ENCODE measurements at places on chromosomes 4 and X.

- DNase-seq, result no peak
These were observed 81.7 kb downstream of the RELL1 start for GRCh38 chr4:37604461-37604860.

- DNase-seq, result no peak
These were observed 77.9 kb downstream of the EFHC2 start for GRCh38 chrX:44265559-44265958.

GRCh38 chrX:9141496-9141895, 107.6 kb upstream of the FAM9B start:
- DNase-seq, result no peak

- DNase-seq, result no peak
These were observed 202.6 kb downstream of the TMA16 start for GRCh38 chr4:163697121-163697520.

GRCh38 chrX:44621078-44621477, 78.4 kb upstream of the FUNDC1 start:
- no peak for DNase-seq

GRCh38 chr4:86974551-86974994, 39.8 kb downstream of the AFF1 start:
- DNase-seq, result no peak

DNA sequence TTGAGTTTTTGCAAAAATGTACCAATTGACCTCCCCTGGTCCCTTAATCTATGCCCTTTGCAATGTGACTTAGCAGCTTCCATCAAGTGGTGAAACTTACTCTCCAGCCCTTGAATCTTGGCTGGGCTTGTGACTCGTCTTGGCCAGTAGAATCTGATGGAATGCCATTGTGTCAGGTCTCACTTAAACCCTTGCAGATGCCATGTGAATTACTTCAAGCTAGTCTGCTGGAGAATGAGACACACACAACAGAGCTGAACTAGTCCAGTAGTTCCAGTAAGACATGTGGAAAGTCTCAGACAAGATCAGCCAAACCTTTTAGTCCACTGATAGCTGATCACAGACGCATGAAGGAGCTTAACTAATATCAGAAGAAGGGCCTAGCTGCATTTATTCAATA, 567.8 kb upstream of the CPEB2 start:
- no peak for DNase-seq

DNA sequence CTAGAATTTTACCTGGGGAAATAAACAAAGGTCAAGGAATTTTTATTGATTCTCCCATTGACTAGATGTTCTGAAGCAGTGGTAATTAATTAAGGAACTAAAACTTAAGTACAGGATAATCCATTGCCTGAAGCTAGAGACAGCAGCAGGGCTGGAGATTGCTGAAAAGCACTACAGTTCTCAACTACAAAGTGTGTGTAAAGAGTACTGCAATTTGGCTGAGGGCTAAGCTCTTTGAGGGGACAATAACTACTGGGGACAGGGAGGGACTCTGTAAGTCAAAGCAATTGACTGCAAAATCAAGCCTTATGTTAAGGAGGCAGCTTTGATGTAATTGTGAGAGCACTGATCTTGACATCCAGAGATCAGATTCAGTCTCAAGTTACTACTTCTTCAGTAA, 260.4 kb downstream of the GALNTL6 start:
- DNase-seq, result no peak

GRCh38 chrX:138748480-138748879, 37.0 kb upstream of the FGF13 start:
- DNase-seq, result no peak

- no peak for DNase-seq
These were observed 13.8 kb downstream of the GJB1 start for GRCh38 chrX:71236836-71237235.

DNA sequence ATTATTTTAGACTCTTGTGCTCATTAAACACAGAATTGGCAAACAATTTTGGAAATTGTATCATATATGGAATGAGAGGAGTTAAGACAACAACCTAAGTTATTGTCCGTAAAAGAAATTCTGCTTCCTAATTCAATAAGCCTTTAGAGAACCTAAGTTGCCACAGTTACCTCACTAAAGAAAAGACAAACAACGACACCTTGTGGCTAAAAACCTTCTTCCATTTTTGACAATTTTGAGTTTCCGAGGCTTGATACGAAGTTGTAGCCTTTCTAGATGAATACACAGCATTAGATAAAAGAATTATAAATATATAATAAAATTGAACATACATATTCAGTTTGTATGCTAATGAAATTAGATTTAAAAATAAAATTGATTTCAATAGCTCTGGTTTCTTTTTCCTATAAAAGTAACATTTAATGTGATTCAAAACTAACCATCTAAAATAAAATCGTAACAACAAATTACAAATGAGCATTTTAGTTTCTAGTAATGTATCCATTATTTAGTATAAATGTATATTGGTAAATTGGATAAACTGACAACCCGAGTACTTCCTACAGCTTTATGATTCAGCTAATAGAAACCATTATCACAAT, 275.1 kb downstream of the GPM6A start:
- DNase-seq, result peak; percentile 38

GRCh38 chrX:27336466-27337091, 126.6 kb downstream of the PPP4R3C start:
- DNase-seq, result no peak

DNA sequence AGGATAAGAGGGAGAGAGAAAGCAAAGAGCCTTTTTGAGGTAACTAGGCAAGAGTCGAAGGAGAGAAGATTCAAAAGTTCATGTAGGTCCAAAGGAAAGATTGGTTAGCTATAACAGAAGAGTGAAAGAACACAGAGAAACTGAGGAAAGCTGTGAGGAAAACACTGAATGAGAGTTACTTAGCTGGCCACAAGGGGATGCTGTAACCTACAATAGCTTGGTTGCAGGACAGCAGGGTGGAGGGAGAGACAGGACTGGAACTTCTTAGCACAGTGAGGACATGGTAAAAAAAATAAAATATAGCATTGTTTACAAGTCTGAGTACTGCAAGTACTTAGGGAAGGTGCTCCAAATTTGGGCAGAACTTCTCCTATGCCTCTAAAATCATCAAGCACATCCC, 48.3 kb downstream of the RAI2 start:
- DNase-seq, result no peak

- DNase-seq, result no peak
These were observed 17.0 kb upstream of the MAGED1 start for GRCh38 chrX:51876441-51876840.

- DNase-seq, result no peak
These were observed 608.1 kb downstream of the MID1IP1 start for GRCh38 chrX:39409246-39409917.

- DNase-seq, result no peak
These were observed 1.1 kb downstream of the CTBP1 start for GRCh38 chr4:1247864-1248244.

DNA sequence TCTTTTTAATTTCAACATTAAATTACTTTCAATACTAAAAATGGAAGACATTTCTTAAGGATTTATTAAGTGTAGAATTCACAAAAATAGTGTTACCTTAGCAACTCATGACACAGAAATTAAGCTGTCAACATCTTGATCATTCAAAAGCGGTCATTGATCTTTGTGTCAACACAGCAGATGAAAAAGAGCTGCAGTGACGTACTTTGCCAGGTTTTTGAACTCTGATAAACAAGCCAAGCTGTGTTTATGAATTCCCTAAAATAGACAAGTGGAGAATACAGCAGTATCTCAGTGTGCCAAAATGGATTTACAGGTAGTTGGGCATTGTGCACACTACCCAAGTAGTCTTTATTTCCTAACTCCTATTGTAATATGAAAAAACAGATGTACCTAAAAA, 1141.8 kb upstream of the PCDH7 start:
- DNase-seq, result no peak

- DNase-seq, result no peak
These were observed 11.3 kb downstream of the TBC1D1 start for GRCh38 chr4:37902212-37902611.

DNA sequence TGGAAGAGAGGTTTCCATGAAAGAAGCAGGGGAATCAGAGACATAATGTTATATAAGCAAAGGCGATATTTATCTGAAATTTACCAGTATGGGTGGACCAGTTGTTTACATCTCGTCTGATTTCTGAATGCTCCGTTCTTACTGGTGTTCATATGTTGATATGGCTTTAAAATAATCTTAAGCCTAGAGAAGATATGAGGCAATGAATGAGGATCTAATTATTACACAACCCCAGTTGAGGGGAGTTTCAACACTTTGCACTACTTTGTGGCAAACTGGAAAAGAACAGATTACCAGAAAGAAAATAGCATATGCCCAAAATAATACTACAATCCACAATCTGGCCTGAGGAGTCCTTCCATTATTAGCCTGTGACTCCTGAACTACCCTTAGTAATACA, 263.3 kb upstream of the MAGEB2 start:
- no peak for DNase-seq

DNA sequence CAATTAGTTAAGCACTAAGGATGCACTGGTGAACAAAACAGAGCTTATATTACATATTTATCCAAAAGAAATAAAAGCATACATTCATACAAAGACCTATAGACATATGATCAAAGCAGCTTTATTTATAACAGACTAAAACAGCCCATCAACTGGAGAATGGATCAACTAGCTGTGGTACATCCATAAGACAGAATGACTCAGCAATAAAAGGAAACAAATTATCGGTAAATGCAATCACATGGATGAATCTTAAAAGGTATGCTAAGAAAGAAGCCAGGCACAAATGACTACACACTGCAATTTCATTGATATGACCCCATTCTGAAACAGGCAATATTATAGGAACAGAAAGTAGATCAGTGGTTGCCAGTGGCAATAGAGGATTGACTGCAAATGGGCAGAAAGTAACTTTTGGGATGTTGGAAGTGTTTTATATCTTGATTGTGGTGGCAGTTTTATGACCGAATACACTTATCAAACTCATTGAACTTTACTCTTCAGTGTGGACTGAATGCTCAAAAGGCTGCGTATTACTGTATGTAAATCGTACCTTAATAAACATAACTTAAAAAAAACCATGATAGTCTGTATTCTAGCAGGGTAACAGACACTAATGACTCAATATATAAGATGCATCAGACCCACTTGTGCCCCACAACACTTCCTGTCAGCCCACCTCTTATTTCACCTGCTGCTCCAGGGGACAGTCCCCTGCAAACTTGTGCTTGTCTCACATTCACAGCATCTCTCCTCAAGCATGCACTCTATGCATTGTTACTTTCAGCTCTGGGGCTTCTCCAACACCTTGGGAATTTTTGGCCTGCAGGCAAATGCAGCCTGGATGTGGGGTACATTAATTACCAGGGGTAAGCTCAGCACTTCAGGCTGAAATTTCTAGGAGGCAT, 59.1 kb downstream of the MID1IP1 start:
- no peak for DNase-seq

GRCh38 chr4:93466446-93466845, 362.1 kb upstream of the ATOH1 start:
- no peak for DNase-seq

- DNase-seq, result no peak
These were observed 3.3 kb downstream of the CSN1S1 start for GRCh38 chr4:69934150-69934549.

- DNase-seq, result no peak
These were observed 1290.9 kb downstream of the PCDH18 start for GRCh38 chr4:136241221-136241986.

DNA sequence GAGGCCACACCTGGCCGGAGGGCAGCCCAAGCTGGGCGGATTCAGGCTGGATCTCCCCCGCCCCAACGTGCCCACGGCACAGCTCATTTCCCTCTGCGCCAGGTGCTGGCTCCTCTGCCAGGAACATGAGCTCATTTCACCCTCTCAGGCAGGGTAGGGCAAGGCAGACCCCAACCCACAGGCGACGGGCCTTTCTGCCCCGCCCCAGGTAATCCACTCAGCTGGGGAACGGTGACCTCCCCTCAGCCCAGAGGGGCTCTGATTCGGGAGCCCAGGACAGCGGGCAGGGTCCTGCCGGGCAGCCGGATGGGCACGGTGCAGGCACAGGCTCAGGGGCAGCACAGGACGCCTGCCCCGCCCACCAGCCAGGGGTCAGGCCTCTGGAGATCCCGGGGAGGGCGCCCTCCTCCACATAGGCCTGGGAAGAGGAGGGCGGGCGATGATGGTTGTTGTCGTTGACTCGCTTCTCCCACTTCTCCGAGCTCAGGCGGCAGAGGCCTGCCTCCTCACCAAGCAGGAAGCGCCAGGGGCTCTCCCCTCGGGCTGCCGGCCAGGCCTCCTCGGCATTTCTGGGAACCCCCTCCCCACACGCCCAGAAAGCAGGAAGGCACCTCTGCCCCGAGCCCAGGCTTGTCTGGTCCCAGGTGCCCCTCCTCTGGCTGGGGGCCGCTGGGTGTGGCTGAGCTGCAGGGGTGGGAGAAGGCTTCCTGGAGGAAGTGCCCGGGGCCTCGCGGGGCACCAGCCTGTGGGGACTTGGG, 31.1 kb downstream of the TACC3 start:
- no peak for DNase-seq

- DNase-seq, result no peak
These were observed 482 bp upstream of the MBTPS2 start for GRCh38 chrX:21838937-21839333.

DNA sequence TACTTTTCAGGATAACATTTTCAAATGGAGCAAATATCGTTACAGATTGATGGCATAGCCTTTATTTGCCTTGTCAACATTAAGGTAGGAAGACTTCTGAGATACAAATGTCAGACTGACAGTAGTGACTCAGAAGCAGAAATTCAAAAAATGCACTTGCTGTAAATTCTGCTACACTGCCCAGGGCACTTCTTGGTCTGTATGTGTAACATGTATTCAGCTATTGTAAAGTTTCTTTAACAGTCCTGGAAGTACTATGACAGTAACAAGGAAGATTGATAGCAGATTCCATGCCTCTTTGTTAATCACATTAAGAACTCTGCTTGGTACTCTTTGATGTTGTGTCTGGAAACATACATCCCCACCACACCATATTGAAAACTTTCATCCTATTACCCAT, 69.6 kb upstream of the PCDH18 start:
- no peak for DNase-seq

GRCh38 chrX:122982521-122982920, 201.6 kb upstream of the GRIA3 start:
- no peak for DNase-seq

- no peak for DNase-seq
These were observed 78.2 kb upstream of the C4orf54 start for GRCh38 chr4:99735822-99736221.

GRCh38 chr4:4541040-4541631, 712 bp downstream of the STX18 start:
- DNase-seq, result peak; percentile 17

DNA sequence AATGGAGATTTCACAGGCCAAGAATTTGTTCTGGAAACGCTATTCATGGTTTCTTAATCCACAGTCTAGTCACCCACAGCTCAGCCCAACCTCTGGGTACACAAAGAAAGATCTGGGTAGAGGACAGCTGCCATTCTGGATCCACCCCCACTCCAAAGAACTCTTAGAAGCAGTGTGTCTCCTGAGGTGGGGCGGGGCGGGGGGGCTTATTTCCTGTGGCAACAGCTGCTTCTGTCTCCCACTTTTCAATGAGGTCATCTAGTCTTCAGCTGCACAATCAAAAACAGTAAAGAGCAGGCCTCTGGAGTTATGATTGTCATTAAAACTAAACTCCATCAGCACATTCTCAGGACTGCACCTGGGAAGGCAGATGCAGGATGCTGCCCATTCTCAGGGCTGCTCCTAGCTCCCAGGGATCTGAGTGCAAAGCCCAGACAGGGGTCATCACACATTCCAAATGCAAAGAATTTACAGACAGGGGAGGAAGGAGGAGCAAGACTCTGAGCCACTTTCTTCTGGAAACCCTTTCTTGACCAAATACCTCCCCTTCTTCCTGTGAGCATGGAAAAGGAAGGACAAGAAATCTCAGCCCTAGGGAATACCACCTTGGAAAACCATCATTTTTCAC, 207.3 kb downstream of the HS6ST2 start:
- DNase-seq, result no peak

Measured in GM04504 (cell line).